ENCODE measurements at places on chromosomes 1 and 21. TPM values are rescaled to one million over a fixed set of nuclear protein-coding genes. Genes with fewer than 3 reads are reported as not detected.

The RHOU gene
- 14.1 TPM for total RNA-seq

The YRDC gene
- 9.7 TPM for total RNA-seq

The MXRA8 gene
- 11.5 TPM for total RNA-seq

The WNT9A gene
- 2.8 TPM for total RNA-seq

The HOOK1 gene
- 19.6 TPM for total RNA-seq

The TLCD4 gene
- total RNA-seq, result 20.5 TPM

The CA14 gene
- 1.8 TPM for total RNA-seq

The A3GALT2 gene
- total RNA-seq, result not detected

The LIPI gene
- not detected for total RNA-seq

The NOS1AP gene
- total RNA-seq, result 7.6 TPM

The OR2M3 gene
- 0.46 TPM for total RNA-seq

The GIPC2 gene
- 0.46 TPM for total RNA-seq

The REN gene
- not detected for total RNA-seq

The GPA33 gene
- not detected for total RNA-seq

The TCHHL1 gene
- not detected for total RNA-seq

The RGS13 gene
- 1.2 TPM for total RNA-seq

The CRNN gene
- total RNA-seq, result not detected

The OR2T29 gene
- 0.23 TPM for total RNA-seq

The ADAM30 gene
- total RNA-seq, result not detected

The PLA2G2A gene
- total RNA-seq, result not detected

The NUF2 gene
- 6.9 TPM for total RNA-seq

The MAP10 gene
- total RNA-seq, result 8.1 TPM

The ATP1A2 gene
- 131 TPM for total RNA-seq

The RGSL1 gene
- total RNA-seq, result not detected

The ELAVL4 gene
- 119 TPM for total RNA-seq

The NUDT4B gene
- total RNA-seq, result 5.5 TPM

The AMY2A gene
- total RNA-seq, result not detected

The LAMC2 gene
- 5.3 TPM for total RNA-seq

The CFAP74 gene
- 1.8 TPM for total RNA-seq

The FGR gene
- 1.4 TPM for total RNA-seq

The FCGR1A gene
- 14.1 TPM for total RNA-seq

The VSIG8 gene
- total RNA-seq, result not detected

The KRTAP12-1 gene
- total RNA-seq, result not detected

The UTS2 gene
- not detected for total RNA-seq

The LMOD1 gene
- 0.46 TPM for total RNA-seq

The MROH7 gene
- 2.5 TPM for total RNA-seq

The USH2A gene
- 1.4 TPM for total RNA-seq

The DENND2D gene
- total RNA-seq, result 2.3 TPM

The OR2T2 gene
- not detected for total RNA-seq

The ZNF670 gene
- 15.7 TPM for total RNA-seq

The LRRC7 gene
- total RNA-seq, result 127 TPM

The CYP4A22 gene
- not detected for total RNA-seq

The CASQ2 gene
- total RNA-seq, result 0.23 TPM

The RAD54L gene
- 2.8 TPM for total RNA-seq

The TESK2 gene
- total RNA-seq, result 0.92 TPM

The RNU1-3 gene
- under 0.01 TPM for total RNA-seq

The TAF1A gene
- total RNA-seq, result 15.9 TPM

The KIF26B gene
- total RNA-seq, result 19.4 TPM

The HUNK gene
- total RNA-seq, result 8.1 TPM

All from diencephalon (tissue), 1 donor.